Suppressor macrophage treated with lipopolysaccharide for 4 hours (primary cell): ENCODE measurements at places on chromosomes 16 and 17.
A peak's percentile ranks its signal among the peaks of the same experiment; 100 is the strongest.

DNA sequence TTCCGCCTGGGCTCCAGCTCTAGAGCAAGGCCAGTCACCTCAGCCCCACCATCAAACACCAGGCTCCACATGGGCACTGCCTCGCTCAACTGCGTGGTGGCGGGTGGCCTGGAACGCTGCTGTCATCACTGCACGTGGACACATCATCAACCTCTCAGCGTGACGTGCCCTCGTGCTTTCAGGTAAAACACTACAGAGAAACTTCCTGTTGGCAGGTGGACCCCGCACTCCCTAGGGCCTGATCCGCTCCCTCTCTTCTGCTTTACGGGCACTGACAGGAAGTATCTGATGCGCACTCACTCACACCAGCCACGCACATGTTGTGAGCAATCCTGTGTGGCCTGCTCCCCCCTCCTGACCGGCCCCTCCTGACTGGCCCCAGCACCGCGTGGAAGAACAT lies 87.4 kb downstream of the ANKRD11 start:
- DNase-seq: no peak

DNA sequence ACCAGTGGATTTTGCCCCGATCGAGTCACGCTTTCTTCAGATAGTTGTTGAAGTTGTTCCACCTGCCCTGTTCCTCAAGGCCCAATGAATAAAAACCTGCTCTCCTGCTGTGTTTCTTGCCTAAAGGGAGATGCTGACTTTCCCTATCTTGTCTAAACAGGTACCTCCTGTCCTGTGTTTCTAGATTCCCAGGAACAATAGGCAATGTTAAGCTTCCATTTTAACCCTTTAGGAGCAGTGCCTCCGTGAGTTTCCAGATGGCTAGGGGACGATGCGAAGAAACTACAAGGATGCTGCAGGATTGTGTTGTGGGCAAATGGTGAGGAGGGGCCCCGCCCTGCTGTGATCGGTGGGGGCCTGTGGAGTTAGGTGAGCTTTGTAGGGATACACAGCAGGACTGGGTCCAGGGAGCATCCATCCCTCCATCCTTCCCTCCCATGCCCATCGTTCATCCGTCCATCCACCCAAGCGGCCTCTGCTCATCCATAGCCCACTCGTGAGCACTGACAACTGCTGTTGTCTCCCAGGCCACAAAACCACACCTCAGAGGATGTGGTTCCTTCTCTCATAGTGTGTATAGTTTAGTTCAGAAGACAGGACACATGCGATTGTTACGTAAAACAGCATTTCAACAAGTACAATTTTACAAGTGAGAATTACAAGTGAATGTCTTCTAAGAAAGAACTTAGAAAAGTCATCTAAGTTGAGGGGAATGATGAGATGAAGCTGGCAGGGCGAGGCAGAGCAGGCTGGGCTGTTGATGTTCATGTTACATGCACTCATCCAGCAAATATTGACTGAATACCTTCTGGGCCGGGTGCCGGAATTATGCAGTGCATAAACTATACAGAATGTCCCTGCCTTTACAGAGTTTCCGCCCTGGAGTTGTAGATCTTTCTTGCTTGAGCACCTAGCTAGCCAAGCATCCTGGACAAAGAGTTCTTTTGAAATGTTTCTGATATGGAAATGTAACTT lies 5.2 kb downstream of the ARSG start:
- DNase-seq: no peak

DNA sequence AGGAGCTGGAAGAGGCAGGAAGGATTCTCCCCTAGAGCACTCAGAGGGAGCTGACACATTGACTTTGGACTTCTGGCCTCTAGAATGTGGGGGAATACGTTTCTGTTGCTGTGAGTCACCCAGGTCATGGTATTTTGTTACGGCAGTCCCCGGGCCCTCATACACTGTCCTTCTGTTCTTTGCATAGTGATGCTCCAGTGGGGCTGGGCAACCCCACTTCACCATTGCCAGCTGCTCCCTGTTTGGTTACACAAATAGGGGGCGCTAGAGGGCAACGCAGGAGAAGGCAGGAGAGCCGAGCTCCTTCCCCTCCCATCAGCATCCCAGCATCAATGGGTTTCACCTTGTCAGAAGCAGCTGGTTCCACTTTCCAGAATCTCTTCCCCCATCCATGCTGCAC lies 257.7 kb upstream of the FOXF1 start:
- peak; percentile 42 for DNase-seq

GRCh38 chr17:46818316-46818928 lies at the start of gene WNT3:
Gene WNT3, minus strand, starts transcription at chr17:46818692. Its CDS starts 95 bp downstream, at chr17:46818597.
- DNase-seq: peak; percentile 15

GRCh38 chr16:79429381-79430190 lies 171.0 kb downstream of the MAF start:
- no peak for DNase-seq

- DNase-seq: peak; percentile 94
These were observed 1.5 kb downstream of the CCL1 start for GRCh38 chr17:34361478-34362061.

- DNase-seq: no peak
These were observed 8.7 kb upstream of the ZNF594 start for GRCh38 chr17:5200360-5200759.
